Fibroblast of skin of right biceps (primary cell): ENCODE measurements at places on chromosomes 16 and 17.

DNA sequence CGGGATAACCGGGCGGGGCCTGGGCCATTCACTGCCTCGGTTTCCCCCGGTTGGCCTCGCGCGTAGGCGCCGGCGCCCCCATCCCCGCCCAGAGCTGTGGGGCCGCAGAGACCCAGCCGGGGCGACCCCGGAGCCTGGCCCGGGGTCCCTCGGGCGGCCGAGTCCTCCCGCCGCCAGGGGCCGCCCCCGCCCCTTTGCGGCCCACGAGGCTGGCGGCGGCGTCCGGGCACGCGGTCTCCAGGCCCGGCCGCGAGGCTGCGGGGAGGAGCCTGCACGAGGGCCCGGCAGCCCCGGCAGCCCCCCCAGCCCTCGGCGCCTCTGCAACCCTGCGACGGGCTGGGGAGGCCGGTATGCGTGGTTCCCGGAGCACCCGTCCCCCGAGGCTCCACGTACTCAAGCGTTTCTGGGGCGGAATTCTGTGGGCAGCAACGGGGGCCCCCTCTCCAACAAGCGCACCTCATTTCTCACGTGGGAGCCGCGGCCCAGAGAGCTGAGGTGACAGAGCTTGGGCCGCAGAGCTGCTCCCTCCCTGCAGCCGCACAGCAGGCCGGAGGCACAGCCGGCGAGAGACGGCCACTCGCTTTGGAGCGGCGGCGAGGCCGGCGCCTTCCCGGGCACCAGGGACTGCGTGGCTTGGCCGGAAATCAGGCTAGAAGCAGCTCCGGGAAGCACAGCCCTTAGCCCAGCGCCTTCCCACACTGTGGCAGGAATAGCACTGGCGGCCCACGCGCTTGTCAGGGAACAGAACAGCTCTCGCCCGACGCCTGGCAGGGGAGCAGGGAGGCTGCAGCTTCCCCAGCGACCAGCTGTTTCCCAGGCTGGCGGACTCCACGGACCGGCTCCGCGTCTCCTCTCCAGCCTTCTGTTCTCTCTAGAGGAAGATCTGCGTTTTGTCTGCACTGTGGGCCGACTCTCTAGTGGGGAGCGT, 867 bp upstream of the LIMD2 start:
- peak; percentile 64 for DNase-seq

- DNase-seq, result no peak
These were observed 415 bp upstream of the FLOT2 start for GRCh38 chr17:28897769-28898526.

DNA sequence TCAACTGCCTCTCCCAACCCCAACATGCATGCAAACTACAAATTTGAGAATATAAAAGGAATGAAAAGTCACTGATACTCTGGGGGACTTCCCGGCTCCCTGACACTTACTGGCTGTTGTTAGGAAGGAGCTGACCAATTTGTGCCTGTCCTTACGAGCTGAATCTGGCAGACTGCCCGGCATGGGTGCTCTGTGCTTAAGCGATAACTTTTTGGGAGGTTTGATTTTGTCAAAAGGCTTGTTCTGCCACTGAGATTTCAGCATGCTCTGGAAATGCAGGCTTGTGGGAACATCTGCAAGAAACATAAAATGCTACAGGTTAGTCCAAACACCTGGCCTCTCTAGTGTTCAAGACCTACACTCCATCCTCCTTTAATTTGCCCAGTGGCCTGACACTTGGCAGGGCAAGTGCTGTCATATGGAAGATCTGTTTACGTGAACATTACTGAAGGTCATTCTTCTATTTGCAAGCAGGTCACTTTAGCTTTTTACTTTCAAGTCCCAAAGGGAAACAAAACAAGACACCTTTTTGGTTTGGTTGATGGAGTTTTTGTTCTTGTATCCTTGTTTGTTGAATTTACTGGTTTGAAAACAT, 40.6 kb downstream of the STH start:
- DNase-seq, result no peak

- DNase-seq, result no peak
These were observed 92.1 kb upstream of the HLF start for GRCh38 chr17:55172612-55173011.

DNA sequence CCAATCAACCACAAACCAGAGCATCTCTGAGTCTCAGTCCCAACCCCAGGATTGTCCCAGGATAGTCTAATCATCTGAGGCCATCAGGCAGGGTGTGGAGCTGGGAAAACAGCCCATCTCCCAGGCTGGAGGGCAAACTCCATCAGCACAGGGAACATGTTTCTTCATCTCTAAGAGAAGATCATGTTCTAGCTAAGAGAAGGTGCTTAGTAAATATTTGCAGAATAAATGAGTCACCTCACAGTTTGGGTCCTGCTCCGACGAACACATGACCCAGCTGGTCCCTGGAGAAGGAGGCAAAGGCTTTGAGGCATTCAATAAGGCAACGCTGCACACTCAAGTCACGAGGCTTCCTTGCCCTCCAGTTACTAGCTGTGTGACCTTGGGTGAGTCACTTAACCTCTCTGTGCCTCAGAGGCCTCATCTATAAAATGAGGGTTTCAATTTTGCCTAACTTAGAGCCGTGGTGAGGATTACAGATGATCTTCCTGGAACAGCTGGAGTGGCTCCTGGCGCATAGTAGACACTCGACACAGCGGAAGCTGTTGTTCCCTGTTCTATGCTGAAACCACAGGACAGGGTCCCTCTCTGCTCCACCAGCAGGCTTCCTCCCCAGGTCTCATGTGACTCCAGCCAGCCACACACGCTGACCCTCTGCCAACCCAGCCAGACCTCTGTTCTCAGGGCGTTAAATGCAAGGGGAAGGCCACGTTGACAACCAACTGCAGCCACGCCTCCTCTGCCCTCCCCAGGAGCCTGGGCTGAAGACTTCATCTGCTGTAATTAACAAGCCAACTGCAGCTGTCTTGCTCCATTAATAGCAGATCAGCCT, 10.3 kb upstream of the RPL38 start:
- no peak for DNase-seq

GRCh38 chr17:5424909-5425308, 4.9 kb downstream of the RPAIN start:
- no peak for DNase-seq

DNA sequence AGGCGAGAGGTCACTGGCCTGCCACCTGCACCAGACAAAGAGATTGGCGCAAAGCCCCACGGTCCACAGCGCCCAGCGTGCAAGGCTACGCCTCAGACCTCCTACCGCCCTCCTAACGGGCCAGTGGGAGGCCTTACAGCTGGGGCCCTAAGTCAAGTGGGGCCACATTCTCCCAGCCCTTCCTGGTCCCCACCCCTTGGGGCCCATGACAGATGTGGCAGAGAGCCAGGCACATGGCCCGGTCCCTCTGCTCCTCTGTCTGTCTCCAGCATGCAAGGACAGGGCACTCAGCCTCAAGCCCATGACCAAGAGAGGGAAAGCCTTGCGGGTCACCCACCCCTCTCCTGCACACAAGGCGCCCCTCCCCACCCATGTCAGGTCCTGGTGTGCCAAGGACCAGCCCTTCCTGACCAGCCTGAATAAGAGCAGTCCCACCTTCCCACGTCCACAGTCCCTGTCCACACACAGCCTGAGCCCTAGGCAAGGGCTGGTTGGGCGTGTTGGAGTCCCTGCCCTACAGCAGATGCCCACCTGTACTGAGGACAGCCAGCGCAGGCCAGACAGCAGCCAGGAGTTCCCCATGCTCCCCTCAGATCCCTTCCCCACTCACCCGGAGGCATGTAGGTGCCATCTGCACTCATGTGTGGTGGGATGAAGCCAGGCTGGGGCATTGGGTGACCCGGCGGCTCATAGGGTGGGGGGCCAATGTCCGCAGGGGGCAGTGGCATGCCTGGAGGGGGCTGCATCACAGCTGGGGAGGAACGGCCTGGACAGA, 25.3 kb downstream of the CDIP1 start:
- DNase-seq, result no peak

GRCh38 chr17:78960928-78961327, 18.8 kb downstream of the LGALS3BP start:
- no peak for DNase-seq

GRCh38 chr17:16428098-16428882, 12.9 kb downstream of the TRPV2 start:
- DNase-seq, result peak; percentile 73

DNA sequence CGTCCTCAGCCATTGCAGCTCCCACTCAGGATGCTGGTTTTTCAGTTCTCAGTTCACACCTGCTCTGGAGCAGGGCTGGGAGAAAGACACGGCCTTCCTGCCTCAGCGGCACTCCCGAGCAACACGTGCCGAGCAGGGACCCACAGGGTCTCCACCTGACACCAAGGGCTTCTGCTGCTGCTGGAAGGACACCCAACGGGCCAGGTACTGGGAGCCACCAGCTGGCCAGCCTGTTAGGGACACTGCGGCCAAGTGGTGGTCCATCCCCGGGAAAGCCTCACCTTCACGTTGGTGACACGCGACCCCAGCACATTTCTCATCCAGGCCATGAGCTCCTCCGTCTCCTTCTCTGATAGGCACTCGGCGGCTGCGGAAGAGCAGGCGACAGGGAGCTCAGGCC, 8.1 kb downstream of the DNASE1 start:
- DNase-seq, result no peak

- DNase-seq, result no peak
These were observed 33.3 kb downstream of the GINS2 start for GRCh38 chr16:85655216-85656129.

GRCh38 chr17:60311936-60312335, 80.0 kb downstream of the USP32 start:
- peak; percentile 83 for DNase-seq

DNA sequence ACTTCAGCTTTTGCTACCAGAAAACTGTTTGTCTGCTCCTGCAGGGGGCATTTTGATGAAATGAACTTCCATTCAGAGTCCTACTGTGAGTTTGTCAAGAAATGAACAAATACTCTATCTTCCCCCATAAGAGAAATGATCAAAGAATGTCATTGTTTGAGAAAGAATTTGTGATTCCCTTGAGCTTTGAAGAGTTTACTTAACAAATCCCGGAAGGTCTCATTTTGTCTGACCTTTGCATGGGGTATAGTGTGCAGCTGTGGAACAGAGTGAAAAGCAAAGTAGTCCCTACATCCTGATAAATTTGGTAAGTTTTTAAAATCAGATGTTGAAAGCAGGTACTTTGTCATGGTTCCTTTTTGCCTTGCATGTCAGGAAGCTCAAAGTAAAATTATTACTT, 178.0 kb downstream of the ABCC12 start:
- no peak for DNase-seq

- DNase-seq, result no peak
These were observed 17.5 kb downstream of the CHMP6 start for GRCh38 chr17:81009136-81009535.

DNA sequence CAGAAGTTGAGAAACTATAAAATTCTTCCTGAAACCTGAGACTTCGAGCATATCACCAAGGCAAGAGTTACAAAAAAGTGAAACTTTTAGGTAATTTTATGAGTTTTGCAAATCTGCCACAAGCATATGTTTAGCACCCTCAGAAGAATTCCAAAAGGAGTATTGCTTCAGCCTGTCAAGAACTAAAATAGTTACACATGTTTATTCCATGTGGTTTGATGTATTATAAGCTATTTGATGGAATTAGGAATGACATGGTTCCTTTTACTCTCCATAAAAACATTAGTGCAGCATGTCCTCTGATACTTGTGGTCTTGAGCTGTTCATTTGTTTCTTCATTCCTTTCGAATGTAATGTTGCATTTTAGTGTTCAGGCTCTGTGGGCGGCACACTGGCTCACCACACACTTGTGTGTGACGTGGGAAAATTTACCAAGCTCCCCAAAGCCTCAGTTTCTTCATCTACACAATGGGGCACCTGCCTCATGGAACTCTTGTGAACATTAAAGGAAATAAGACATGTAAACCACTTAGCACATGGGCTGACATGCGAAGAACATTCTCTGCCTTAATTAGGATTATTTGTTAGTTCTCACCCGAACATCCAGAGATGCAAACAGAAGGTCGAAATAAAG, 204.2 kb upstream of the FOXF1 start:
- DNase-seq, result peak; percentile 71

- peak; percentile 94 for DNase-seq
These were observed 47.8 kb downstream of the BMERB1 start for GRCh38 chr16:15482068-15482747.

GRCh38 chr16:59192551-59193199, 458.6 kb upstream of the GOT2 start:
- peak; percentile 14 for DNase-seq

DNA sequence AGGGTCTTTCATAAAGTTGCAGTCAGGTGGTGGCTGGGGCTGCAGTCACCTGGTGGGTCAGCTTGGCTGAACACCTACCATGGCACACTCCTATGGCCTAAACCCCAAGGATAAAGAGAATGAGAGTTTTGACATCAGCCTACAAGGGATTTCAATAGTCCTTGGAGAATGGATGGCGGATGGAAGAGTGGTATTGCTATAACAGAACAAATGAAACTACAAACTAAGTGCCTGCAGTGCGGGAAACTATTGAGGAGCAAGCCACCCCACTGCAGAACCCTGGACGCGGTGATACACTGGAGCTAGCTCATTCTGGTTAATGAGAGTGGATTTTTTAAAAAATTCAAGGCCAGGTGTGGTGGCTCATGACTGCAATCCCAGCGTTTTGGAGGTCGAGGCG, 3.0 kb upstream of the PRPSAP2 start:
- no peak for DNase-seq

DNA sequence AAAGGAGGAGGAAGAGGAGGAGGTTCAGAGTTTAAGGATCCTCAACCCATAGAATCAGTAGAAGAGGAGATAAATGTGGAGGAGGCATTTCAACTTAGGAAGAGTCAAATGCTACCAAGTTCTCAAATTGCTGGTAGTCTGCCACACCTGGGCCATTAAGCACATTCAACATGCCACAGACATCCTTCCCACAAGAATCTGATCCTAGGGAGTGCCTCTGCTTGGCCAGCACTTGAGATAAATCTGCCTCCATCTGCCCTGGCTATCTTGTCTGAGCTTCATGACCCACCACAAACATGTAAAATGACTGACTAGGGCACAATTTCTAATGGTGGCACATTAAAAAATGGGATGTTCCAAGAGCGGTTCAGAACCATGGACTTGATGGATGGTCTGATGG, 37.3 kb upstream of the AXIN2 start:
- DNase-seq, result no peak

- no peak for DNase-seq
These were observed 21.3 kb downstream of the FBXL20 start for GRCh38 chr17:39380144-39380543.

- DNase-seq, result no peak
These were observed 27.5 kb downstream of the UNC13D start for GRCh38 chr17:75816693-75817092.

DNA sequence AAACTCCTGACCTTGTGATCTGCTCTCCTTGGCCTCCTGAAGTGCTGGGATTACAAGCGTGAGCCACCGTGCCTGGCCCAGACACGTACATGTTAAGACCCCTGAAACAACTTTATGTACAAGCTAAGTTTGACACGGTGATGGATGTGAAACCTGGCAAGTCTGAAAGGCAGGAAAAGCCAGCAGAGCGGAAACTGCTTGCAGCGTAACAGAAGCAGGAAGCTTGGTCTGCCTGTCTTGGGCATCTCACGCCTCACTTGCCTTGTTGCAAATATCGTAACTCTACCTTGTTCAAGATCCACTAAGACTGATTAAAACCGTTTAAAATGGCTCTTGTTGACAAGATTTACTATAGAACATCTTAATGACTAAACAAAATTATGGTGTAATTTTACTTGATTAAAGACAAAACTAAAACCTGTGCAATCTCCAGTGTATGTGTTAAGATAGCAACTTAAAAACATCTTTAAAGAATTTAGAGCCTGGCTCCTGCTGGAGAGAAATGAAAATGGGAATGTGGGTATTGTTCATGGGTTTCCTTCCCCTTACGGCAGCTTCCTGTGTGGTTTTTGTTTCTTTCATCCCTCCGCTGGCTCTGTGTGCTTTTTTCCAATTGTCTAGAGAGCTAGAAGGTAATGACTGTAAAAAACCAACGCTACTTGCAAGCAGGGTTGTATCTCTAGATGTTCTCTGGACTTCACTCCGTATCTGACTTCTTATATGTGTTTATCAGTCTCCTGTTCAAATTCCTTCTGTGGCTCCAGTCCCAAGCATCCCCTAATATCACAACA, 477.6 kb downstream of the XYLT1 start:
- DNase-seq, result no peak
